Small intestine (tissue), 16 donors: ENCODE measurements at places on chromosomes 1 and 21.
A peak's percentile ranks its signal among the peaks of the same experiment; 100 is the strongest.

- no peak for DNase-seq
Observed at GRCh38 chr1:59691261-59691660, 123.5 kb upstream of the HOOK1 start.

DNA sequence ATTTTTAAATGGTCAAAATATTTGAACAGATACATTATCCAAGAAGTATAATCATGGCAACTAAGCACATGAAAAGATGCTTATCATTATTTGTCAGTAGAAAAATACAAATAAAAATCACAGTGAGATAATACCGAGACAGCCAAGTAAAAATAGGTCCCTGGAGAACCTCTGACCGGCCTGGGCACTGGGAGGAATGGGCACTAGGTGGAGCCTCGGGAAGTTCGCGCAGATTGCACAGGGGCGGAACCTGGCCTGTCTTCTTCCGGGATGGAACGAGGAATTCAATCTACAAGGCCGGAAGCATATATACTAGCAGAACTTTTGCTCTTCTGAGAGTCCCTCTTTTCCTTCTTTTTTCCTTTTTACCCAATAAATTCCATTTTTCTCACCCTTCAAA lies 148.5 kb upstream of the CHRM3 start:
- no peak for DNase-seq

DNA sequence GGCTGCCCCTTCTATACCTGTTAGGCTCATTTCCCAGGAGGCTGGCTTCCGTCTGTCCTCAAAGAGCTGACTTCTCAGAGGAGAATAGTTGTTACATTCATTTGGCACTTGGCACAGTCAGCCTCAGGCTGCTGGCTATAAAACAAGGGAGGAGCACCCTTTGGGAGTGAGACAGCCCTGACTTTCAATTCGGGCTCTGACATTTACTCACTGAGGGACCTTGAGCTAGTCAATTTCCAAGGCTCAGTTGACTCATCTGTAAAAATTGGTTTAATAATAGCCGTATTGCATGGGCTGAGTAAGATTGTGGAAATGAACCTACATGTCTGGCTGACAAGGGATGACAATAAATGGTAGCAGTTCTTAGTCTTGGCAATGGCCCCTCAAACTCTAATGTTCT lies 13.7 kb downstream of the ALX3 start:
- DNase-seq = no peak

GRCh38 chr21:45093035-45093532 lies 18.7 kb downstream of the ADARB1 start:
- no peak for DNase-seq

DNA sequence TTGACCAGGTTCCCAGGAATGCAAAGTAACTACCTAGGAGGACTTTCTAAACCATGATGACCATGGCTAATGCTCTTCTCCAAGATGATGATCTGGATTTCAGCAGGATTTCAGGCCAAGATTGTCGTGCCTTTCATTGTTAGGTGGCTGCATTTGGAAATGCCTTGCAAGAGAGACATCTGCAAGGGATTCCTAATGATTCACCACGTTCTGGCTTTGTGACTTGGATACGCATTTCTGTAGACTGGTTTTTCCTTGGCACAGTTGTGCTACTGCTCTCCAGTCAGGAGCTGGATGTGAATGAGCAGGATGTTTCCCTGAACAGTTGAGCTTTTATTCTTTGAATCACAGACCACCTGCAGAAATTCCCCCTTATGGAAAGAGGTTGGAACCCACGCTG lies 212.4 kb downstream of the BACH1 start:
- no peak for DNase-seq

GRCh38 chr1:205373022-205373797 lies 16.5 kb upstream of the KLHDC8A start:
- DNase-seq = no peak

DNA sequence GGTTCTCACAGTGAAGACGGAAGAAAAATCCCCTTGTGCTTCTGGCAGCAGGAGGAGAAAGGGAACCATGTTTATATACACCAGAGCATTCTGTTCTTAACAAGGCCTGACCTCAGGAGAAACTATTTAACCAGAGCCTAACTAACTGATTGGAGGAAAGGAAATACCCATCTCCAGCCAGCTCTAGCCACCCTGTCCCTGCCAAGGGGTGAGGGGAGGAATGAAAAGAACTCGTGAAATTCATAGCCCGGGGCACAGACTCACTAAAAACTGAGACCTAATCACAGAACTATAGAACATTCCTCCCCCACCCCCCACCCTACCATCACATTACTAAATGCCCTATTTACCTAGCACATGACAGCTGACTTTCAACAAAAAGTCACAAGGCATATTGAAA lies 65.0 kb downstream of the KCNH1 start:
- no peak for DNase-seq

DNA sequence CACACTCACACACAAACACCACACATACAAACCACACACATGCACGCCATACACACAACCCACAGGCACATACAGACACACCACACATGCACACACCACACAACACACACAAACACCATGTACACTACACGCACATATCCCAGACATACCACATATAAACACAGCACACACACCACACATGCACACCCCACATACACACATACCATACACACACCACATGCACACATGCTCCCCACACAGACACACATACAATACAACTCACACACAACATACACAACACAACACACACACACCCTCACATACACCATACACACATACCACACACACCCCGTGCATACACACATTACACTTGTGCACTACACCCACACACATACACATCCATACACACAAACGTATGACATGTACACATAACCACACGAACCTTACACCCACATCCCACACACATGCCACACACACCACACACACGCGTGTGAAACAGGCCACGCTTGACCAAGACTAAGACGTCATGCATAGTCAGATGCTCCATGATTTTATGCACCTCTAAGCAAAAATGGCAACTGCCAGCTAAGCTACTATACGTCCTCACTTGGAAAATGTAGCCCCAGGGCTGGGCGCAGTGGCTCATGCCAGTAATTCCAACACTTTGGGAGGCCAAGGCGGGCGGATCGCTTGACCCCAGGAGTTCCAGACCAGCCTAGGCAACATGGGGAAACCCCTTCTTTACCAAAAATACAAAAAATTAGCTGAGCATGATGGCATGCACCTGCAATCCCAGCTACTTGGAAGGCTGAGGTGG lies 77.4 kb upstream of the TMPRSS2 start:
- no peak for DNase-seq

DNA sequence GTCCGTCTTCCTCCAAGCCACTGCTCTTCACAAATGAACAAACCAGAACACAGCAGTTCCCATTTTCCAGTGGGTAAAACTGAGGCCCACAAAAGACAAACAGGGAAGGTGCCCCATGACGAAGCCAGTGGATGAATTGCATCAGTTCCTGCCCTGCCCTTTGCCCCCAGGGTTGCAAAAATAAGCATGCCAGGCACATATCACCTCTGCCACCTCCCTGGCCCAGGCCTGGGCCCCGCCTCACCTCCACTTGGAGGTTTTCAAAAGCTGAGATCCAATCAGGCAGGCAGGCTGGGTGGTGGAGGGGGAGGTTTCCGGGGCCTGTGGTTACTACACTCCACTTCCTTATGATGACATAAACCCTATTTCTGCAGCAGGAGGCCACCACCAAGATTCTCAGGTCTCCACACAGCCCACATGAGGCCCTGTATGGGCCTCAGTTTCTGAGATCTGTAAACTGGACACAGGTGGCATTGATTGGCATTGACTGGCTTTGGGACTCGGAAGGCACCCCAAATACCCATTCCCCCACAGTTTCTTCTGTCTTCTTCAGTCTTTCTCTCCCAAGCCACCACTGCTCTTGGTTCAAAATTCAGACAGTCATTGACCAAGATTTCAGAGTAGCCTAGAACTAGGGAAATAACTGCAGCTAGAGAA lies 4.1 kb downstream of the KIF21B start:
- peak; percentile 69 for DNase-seq

DNA sequence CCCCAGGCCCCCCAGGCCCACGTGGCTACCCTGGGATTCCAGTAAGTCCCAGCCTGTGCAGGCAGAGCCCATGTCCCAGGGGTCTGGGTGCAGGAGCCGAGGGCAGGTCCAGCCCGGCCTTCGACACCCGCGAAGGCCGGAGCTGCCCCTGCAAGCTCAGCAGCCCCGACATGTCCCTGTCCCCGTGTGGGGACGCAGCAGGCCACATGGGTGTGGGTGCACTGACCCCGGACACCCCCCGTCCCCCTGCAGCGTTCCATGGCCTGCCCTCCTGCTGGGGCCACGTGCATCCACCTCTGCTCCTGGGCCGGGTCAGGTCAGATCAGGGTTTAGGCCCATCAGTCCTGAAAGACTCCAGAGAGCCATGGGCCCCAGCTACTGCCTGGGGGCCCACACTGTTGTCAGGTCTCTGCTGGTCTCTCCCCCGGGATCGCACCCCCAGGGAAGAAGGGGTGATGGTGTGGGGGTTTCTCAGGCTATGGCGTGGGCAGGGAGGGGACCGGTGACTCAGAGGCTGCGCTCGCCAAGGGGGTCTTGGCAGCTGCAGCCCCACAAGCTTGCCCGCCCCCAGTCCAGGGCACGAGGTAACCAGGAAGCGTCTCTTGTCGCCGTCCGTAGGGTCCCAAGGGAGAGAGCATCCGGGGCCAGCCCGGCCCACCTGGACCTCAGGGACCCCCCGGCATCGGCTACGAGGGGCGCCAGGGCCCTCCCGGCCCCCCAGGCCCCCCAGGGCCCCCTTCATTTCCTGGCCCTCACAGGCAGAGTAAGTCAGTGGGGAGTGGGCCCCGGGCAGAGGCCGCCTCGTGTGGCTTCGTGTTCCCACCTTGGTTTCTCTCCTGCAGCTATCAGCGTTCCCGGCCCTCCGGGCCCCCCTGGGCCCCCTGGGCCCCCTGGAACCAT lies 37.5 kb downstream of the SLC19A1 start:
- no peak for DNase-seq

- DNase-seq = no peak
Observed at GRCh38 chr1:226364514-226364899, 43.4 kb downstream of the PARP1 start.

GRCh38 chr21:35819134-35819533 lies 241.2 kb downstream of the SETD4 start:
- DNase-seq = no peak

DNA sequence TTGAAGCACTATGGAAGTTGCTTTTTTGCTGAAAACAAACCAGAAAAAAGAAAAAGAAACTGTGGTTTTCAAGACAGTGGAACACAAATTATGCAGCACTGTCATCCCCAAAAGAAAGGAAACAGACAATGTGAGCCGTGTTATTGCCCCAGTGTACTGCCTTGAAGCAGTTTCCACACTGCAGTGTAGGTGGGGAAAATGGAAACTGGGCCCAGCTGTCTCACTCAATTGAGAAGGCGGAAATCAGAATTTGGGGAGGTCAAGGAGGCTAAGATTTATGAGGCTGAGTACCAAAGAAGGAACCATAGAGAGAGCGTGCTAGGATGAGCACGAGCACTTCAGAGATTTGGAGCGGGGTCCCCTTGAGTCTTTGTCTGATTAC lies 55.5 kb downstream of the MPZL1 start:
- DNase-seq = no peak

GRCh38 chr1:67771749-67772148 lies 61.5 kb downstream of the GNG12 start:
- no peak for DNase-seq

- no peak for DNase-seq
Observed at GRCh38 chr1:34478515-34479076, 276.3 kb upstream of the GJB5 start.

DNA sequence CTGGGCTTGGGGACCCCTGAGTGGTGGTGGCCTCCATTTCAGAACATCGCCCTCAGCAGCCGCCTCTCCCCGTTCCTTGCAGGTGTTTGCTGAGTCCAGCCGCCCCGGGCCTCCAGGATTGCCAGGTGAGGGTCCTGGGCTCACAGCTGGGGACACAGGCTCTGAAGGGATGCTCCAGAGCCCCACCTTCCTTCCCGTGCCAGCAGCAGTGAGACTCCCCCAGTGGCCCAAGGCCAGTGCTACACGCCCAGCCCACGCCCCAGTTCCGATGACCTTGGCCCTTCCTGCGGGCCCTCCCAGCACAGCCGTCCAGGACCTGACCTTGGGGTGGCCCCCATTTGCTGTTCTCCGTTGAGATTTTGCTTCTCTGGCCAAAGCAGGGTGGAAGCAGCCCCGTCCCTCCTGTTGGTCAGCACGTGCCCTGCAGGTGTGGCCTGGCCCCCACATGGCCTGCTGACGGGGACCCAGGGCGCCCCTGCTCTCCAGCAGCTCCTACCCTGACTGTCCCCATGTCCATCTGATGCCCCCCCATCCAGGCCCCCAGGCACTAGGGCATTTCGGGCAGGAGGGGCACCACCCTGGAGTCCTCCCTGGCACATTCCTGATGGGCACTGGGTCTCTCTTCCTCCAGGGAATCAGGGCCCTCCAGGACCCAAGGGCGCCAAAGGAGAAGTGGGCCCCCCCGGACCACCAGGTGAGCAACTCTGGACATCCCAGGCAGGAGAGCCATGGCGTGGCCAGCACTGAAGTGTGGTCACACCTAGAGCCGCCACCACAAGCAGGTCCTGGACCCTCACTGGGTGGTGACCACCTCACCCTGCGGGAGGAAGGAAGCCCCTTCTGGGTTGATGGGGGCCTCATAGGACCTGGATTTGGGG lies 45.0 kb downstream of the SLC19A1 start:
- no peak for DNase-seq

DNA sequence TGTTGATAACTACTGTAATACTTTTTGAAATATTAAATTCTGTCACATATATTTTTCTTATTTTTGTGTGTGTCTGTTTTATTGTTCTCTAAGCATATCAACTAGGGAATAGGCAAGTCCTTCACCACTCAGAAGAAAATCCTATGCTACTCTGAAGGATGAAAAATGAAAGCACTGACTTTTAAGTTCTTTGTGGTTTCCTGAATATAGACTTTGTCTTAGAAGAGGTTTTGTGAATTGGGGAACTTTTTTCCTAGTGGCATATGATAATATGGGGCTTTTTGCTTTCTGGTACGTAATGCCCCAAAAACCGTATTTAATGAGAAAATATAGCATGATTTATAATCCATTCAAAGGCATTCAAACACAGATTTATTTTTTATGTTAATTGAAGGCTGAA lies 136.0 kb downstream of the SNX7 start:
- no peak for DNase-seq

- no peak for DNase-seq
Observed at GRCh38 chr1:46368791-46369190, 25.3 kb upstream of the FAAH start.

- peak; percentile 70 for DNase-seq
Observed at GRCh38 chr1:56967900-56968832, 2.4 kb upstream of the C8B start.

- no peak for DNase-seq
Observed at GRCh38 chr1:206500046-206500445, 7.3 kb upstream of the RASSF5 start.

DNA sequence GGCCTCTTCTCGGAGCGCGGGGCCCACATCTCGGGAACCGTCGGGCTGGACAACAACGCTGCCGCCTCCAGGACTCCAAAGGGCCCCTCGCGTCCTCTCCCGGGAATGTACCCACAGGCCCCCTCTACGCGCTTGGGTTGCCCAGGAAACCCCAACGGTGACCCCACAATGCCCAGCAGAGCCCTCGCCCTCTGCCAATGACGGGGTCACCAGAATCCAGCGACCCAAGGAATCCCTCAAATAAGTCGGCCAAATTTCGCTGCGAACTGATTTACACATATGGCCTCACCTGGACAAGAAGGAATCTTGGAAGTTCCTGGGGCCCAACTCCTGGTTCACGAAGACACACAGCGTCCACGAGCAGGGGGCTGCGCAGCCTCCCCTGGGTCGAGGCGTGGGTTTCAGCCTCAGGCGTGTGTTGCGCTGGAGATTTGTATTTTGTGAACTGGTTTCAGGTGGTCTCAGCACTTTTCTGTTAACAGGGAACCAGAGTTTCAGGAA lies 78.1 kb downstream of the DESI2 start:
- no peak for DNase-seq

- no peak for DNase-seq
Observed at GRCh38 chr1:89166705-89167104, 9.1 kb downstream of the GBP7 start.
